ENCODE measurements at places on chromosomes 1 and 21. TPM values are rescaled to one million over a fixed set of nuclear protein-coding genes. Genes with fewer than 3 reads are reported as not detected.

The KRTAP10-7 gene
- total RNA-seq: not detected

The GUCA2A gene
- total RNA-seq: not detected

The CASZ1 gene
- total RNA-seq: 10.3 TPM

The LINGO4 gene
- total RNA-seq: not detected

The ZBTB8OS gene
- total RNA-seq: 57.2 TPM

The C1orf185 gene
- not detected for total RNA-seq

DNA sequence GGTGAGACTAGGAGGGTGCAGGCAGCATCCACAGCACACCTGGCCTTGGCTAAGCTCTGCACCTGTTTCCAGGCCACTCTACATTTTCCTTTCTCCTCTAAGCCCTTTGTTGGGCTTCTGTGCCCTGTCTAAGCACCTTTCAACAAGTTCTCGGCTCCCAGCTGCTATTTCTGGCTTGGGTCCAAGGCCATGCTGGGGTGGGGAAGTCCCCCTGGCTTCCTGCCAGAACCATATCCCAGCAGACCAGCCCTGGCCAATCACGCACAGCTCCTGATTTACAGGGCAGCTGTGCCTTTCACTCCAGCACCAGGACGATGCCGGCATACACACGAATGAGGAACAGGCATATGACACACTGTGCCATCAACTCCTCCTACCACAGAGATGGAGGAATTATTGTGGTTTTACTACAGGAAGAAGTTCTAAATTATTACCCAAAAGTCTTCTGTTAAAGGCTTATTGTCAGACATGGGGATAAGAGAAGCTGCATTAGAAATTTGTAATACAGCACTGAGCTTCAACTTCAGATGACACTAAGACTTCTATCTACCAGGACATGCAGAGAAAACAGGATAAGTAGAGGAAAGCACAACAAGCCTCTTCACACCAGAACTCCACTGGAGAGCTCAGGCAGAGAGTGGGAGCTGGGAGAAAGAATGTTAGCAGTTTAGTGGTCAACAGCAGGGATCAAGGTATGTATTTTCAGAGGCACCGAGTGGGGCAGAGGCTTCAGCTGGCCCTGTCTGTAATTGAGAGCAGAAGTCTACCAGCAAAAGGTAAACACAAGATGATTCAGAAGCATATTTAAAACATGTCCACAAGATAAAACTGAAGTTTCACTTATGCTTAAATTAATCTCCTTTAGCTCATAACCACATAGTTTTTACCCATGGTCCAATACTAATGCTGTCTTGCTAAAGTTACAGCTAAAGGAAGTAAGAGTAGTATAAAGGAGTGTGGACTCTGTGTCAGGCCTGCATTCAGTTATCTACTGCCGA is 37.4 kb downstream of the TRIT1 start:
- H3K27me3 ChIP-seq: no peaks in the 10 kb centered on the region
- peak overlapping the region; percentile 65 for H3K4me3 ChIP-seq
- peak; percentile 80 for DNase-seq
- peaks cover 7% of the 10 kb centered on the region for H3K36me3 ChIP-seq
- H3K4me1 ChIP-seq: peaks cover 61% of the 10 kb centered on the region

DNA sequence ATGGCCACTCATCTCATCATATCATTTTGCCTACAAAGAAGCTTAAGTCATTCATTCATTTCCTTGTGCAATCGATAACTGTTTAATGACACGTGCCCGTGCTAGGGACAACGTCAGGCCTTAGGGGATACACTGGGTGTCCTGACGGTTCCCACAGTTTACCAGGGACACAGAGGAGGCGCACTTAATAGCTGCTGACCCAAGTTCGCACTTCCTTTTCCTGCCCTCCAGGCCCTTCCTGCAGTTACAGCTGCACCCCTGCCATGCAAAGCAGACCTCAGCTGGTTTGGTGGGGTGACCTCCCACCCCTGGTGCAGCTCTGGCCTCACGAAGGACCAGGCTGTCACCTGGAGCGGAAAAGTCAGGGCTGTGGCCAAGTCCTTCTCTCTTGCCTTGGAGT is 4.2 kb downstream of the SPATA21 start:
- no peaks in the 10 kb centered on the region for H3K4me1 ChIP-seq
- H3K36me3 ChIP-seq: no peaks in the 10 kb centered on the region
- no peak overlapping the region for H3K4me3 ChIP-seq

GRCh38 chr1:110897681-110898080 is 24.7 kb downstream of the CD53 start:
- DNase-seq: no peak
- peaks cover 72% of the 10 kb centered on the region for H3K4me1 ChIP-seq
- peak overlapping the region; percentile 32 for H3K4me3 ChIP-seq
- peak overlapping the region; percentile 97 for H3K27ac ChIP-seq
- no peaks in the 10 kb centered on the region for H3K27me3 ChIP-seq

- no peaks in the 10 kb centered on the region for H3K27me3 ChIP-seq
- H3K4me1 ChIP-seq: peaks cover 90% of the 10 kb centered on the region
- H3K27ac ChIP-seq: peak overlapping the region; percentile 71
- peaks cover 12% of the 10 kb centered on the region for H3K36me3 ChIP-seq
Observed at GRCh38 chr1:24952413-24952841, 22.4 kb upstream of the RUNX3 start.

- H3K4me3 ChIP-seq: no peak overlapping the region
- H3K4me1 ChIP-seq: peaks cover 13% of the 10 kb centered on the region
- DNase-seq: no peak
- no peaks in the 10 kb centered on the region for H3K36me3 ChIP-seq
Observed at GRCh38 chr1:226551299-226551698, 2.7 kb downstream of the STUM start.

- H3K27me3 ChIP-seq: peaks cover 2% of the 10 kb centered on the region
- H3K4me3 ChIP-seq: no peak overlapping the region
- H3K36me3 ChIP-seq: no peaks in the 10 kb centered on the region
- no peaks in the 10 kb centered on the region for H3K4me1 ChIP-seq
- no peak for DNase-seq
- H3K27ac ChIP-seq: no peak overlapping the region
Observed at GRCh38 chr1:157682710-157683437, 17.7 kb downstream of the FCRL3 start.

GRCh38 chr1:46456411-46456963 is 33.1 kb upstream of the DMBX1 start:
- H3K4me1 ChIP-seq: peaks cover 3% of the 10 kb centered on the region
- no peaks in the 10 kb centered on the region for H3K36me3 ChIP-seq
- no peak overlapping the region for H3K27ac ChIP-seq
- DNase-seq: no peak
- no peak overlapping the region for H3K4me3 ChIP-seq

GRCh38 chr1:998745-998994 is 1.2 kb downstream of the HES4 start:
- H3K4me1 ChIP-seq: peaks cover 18% of the 10 kb centered on the region
- DNase-seq: no peak
- peaks cover 4% of the 10 kb centered on the region for H3K27me3 ChIP-seq
- H3K36me3 ChIP-seq: no peaks in the 10 kb centered on the region
- H3K4me3 ChIP-seq: no peak overlapping the region

DNA sequence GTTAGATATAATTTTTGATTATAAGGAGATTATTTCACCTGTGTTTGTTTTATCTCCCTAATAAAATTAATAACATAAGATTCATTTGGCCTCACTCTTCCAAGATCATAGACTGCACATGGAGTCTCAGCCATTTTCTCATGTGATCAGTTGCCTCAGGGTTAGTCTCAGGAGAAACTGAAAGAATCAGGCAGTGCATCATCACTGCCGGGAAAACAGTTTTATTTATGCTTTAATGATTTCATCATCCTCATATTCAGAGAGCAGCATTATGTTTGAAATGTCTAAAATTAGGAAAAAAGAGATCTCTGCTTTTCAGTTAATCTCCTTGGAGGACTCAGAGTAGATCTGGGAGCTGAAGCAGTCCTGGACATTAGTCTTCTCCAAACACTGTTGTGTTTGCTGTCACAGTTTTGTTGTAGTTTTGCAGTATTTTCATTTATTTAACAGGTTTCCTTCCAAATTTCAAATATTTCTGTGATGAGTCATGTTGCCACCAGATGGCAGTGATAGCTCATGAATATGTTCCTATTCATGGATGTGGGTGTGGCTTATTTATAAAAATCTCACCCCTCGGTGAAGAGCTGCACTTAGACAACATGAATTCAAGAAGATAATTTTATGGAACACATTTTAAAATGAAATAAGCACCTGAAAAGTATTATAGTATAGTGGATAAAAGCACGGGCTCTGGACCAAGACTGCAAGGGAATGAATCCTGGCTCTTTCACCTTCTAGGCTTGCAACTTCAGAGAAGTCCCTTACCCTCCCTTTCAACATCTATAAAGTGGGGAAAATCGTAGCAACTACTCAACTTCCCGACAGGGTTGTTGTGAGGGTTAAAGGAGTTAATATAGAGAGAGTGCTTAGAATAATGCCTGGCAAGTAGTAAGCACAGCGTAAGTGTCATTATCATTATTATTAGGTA is 31.2 kb downstream of the CHD1L start:
- no peaks in the 10 kb centered on the region for H3K36me3 ChIP-seq
- H3K27me3 ChIP-seq: no peaks in the 10 kb centered on the region
- H3K4me1 ChIP-seq: no peaks in the 10 kb centered on the region

GRCh38 chr1:221865808-221866207 is 123.9 kb upstream of the DUSP10 start:
- H3K36me3 ChIP-seq: no peaks in the 10 kb centered on the region
- H3K27ac ChIP-seq: no peak overlapping the region
- DNase-seq: no peak

GRCh38 chr1:162391790-162392563 is 10.4 kb downstream of the C1orf226 start:
- no peaks in the 10 kb centered on the region for H3K36me3 ChIP-seq
- DNase-seq: peak; percentile 12
- peaks cover 21% of the 10 kb centered on the region for H3K27me3 ChIP-seq
- H3K4me3 ChIP-seq: no peak overlapping the region

Data from naive thymus-derived CD8-positive, alpha-beta T cell (primary cell).